Tibial nerve (tissue), 4 donors: ENCODE measurements at places on chromosomes 4 and X. TPM values are rescaled to one million over a fixed set of nuclear protein-coding genes. Genes with fewer than 3 reads are reported as not detected.

- H3K4me1 ChIP-seq: no peaks in the 10 kb centered on the region
- no peaks in the 10 kb centered on the region for H3K36me3 ChIP-seq
- H3K4me3 ChIP-seq: no peak overlapping the region
- DNase-seq: no peak
Measured at GRCh38 chr4:107793996-107794395, 30.7 kb upstream of the SGMS2 start.

GRCh38 chrX:43970528-43970927, 2.7 kb downstream of the NDP start:
- no peaks in the 10 kb centered on the region for H3K36me3 ChIP-seq
- no peaks in the 10 kb centered on the region for H3K4me1 ChIP-seq
- peak overlapping the region; percentile 80 for H3K27ac ChIP-seq
- no peak overlapping the region for H3K4me3 ChIP-seq
- no peaks in the 10 kb centered on the region for H3K27me3 ChIP-seq

ETDA gene
- total RNA-seq: not detected

GAGE12H gene
- total RNA-seq: not detected
